A673 (cell line): ENCODE measurements at places on chromosomes 1 and 21. TPM values are rescaled to one million over a fixed set of nuclear protein-coding genes. Genes with fewer than 3 reads are reported as not detected.
A peak's percentile ranks its signal among the peaks of the same experiment; 100 is the strongest.

GRCh38 chr1:162004441-162004950 is 19.2 kb downstream of the OLFML2B start:
- DNase-seq = no peak

- DNase-seq = no peak
Measured at GRCh38 chr1:206694171-206695124, 9.7 kb downstream of the MAPKAPK2 start.

GRCh38 chr1:192367436-192367835 is 50.6 kb downstream of the RGS21 start:
- no peak for DNase-seq

GRCh38 chr1:91020486-91020885 is 1.3 kb downstream of the ZNF644 start:
- DNase-seq = no peak

- DNase-seq = no peak
Measured at GRCh38 chr1:13710086-13710485, 10.1 kb downstream of the PRDM2 start.

GRCh38 chr1:30194046-30194619 is 529.3 kb downstream of the MATN1 start:
- no peak for DNase-seq

GRCh38 chr1:156816561-156817328 is at the start of gene SH2D2A:
TSS of gene SH2D2A (minus strand) at chr1:156816848. CDS start at chr1:156816708, 140 bp downstream.
- peak; percentile 79 for DNase-seq

DNA sequence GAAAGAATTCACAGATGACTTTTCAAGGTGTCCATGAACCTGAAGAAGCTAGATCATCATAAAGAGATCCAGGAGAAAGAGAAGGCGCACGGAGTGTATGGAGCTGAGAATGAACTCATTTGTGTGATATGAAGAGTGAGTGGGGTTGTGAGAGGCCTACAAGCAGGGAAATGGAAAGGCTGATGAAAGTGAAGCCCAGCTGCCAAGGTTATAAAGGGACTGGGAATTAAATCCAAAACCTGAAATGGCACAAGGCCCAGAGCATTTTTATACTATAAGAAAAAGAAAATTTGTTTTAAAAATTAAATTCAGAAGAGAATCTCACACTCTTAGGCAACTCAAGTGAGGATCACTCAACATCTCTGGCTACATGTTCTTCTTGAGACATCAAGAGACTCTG is 43.4 kb downstream of the HSD3B1 start:
- no peak for DNase-seq

- DNase-seq = no peak
Measured at GRCh38 chr1:244614879-244615278, 38.0 kb upstream of the DESI2 start.

GRCh38 chr21:21734088-21734487 is 735.9 kb downstream of the NCAM2 start:
- no peak for DNase-seq

GRCh38 chr1:89287181-89288050 is 14.8 kb upstream of the GBP5 start:
- DNase-seq = no peak

GPR52 gene
- total RNA-seq = 0.76 and 0.90 TPM in 2 replicates

GSTM5 gene
- 0.13 and 0.43 TPM in 2 replicates for total RNA-seq

DCST1 gene
- not detected in 2 replicates for total RNA-seq

FMO5 gene
- total RNA-seq = 0.24 and 0.31 TPM in 2 replicates

NIPAL3 gene
- total RNA-seq = 6.5 and 7.3 TPM in 2 replicates
